ENCODE measurements at places on chromosomes 7 and 10. TPM values are rescaled to one million over a fixed set of nuclear protein-coding genes. Genes with fewer than 3 reads are reported as not detected.

MYH16 gene
- 0.97 TPM for total RNA-seq

KDM7A gene
- 26.5 TPM for total RNA-seq

SLC26A3 gene
- 3.3 TPM for total RNA-seq

MRLN gene
- total RNA-seq = not detected

- DNase-seq = no peak
These were observed 101.6 kb upstream of the GJD4 start for GRCh38 chr10:35503578-35503977.

GRCh38 chr10:110764378-110764777 lies 107.3 kb upstream of the PDCD4 start:
- DNase-seq = no peak

MALRD1 gene
- 2.1 TPM for total RNA-seq

DNA sequence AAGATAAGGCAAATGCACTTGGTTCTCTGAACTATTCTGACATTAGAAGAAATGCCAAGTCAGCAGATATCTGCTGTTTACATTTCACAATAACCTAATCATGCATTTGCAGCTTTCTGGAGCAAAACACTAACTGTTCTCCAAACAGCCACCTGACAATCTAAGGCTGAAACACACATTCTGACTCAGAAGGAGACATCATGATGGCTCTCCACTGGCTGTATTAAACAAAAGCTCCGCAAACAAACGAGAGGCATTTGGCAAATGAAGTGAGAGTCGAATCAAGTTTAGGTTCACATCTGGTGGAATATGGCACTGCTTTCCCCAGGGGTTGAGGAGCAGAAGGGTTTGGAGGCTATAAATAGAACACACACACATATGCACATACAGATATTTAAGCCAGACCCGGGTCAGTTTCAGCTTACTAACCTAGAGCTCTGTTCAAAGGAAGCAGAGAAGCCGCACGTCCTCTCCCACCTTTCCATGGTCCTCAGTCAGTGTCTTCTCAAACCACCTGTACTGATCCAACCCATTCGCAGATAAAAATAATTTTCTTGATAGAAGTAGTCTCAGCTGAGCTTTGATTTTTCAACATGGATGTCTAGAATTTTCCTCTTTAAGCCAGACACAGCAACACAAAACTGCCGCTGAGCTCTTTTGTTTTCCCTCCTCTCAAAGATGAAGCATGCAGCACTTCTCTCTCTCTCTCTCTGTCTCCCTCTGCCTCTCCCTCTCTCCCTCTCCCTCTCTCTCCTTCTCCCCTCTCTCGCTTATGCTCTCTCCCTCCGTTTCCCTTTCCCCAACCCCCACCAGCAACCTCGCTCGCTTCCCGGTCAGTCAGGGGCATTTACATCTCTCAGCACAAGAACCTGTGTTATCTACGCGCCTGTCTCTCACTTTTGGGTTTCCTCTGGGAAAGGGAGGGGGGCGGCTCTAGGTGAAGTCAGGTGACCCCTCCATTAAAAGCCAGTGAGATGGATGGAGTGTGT lies 682.8 kb downstream of the MAGI2 start:
- no peak for DNase-seq

GRCh38 chr10:12704488-12704887 lies 297.0 kb downstream of the CCDC3 start:
- no peak for DNase-seq

GRCh38 chr10:124707551-124707950 lies 36.6 kb downstream of the FAM53B start:
- no peak for DNase-seq

GRCh38 chr7:55193245-55193644 lies 171.9 kb upstream of the LANCL2 start:
- DNase-seq = no peak

PTPRZ1 gene
- total RNA-seq = 1.4 TPM

DNA sequence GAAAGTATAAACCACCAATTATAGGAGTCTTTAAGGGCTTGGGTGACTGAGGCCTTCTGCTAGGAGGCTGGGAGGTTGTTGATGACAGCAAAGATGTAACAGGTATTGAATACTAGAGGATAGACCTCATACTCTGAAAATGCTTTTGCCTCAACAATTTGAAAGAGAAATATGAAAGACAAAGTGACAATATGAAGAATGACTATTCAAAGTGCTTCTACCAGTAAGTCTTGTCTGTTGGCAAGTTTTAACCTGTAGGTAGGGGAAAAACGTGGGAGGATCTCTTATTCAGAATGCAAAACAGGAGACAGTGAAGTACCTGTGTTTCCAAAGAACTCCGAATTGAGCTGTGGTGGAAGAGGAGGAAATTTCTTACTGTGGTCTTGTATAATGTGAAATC lies 38.2 kb downstream of the GBF1 start:
- DNase-seq = no peak

GRCh38 chr7:22849172-22849571 lies 26.5 kb upstream of the TOMM7 start:
- no peak for DNase-seq

DNA sequence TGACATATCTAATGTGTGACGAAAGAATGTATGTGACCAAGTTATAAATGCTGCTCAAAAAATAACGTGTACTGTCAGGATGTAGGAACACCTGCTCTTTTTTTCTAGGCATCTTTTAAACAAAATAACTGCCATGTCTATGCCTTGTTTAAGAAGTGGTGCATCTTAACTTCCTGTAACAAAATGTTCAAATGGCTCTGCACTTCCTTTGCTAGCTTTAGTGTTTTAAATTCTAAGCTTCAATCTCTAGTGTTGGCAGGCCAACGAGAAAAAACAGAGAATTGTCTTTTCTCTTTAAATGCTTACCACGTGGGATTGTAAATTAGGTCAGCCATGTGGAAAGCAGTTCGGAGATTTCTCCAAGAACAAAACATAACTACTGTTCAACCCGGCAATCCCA lies 14.6 kb upstream of the PDSS1 start:
- no peak for DNase-seq

DNA sequence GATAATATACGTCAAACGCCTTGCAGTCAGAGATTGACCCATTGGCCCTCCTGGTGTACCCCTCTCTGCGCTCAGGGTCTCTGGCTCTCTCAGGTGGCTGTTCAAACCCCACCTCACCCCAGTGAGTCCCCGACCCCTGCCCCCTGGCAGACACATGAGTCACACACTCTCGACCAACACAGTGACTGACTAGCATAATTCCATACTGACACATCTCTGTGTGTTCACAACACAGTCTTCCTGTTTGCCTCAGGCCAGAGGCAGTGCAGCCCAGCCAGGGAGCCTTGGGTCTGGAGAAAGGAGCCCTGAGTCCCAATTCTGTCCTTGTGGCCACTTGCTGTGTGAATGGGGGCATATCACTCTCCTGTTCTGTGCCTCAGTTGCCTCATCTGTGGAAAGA lies 40.1 kb downstream of the PALD1 start:
- DNase-seq = no peak

GRCh38 chr7:139265673-139266072 lies 34.6 kb downstream of the UBN2 start:
- no peak for DNase-seq

ACBD7 gene
- total RNA-seq = 3.5 TPM

PSD gene
- 1.0 TPM for total RNA-seq

HUS1 gene
- total RNA-seq = 26.1 TPM

DNA sequence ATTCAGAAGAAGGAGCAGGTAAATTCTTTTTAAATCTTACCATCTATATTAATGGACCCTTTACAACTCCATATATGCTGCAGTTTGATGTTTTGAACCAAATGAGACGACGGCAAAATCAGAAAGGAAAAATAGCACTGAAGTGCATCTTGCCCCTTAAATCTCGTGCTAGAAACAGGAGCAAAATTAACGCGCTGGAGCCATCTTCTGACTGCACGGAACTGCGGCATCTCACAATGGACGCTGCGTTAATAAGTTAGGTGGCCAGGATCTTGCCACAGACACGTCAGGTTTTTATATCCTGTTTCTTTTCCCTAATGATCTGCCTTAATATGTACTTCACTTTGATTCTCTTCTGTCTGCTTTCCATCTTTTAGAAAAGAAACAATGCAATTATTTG lies 354.5 kb downstream of the TFEC start:
- peak; percentile 27 for DNase-seq

ERVW-1 gene
- 1.8 TPM for total RNA-seq

SPDYE9 gene
- not detected for total RNA-seq

DNA sequence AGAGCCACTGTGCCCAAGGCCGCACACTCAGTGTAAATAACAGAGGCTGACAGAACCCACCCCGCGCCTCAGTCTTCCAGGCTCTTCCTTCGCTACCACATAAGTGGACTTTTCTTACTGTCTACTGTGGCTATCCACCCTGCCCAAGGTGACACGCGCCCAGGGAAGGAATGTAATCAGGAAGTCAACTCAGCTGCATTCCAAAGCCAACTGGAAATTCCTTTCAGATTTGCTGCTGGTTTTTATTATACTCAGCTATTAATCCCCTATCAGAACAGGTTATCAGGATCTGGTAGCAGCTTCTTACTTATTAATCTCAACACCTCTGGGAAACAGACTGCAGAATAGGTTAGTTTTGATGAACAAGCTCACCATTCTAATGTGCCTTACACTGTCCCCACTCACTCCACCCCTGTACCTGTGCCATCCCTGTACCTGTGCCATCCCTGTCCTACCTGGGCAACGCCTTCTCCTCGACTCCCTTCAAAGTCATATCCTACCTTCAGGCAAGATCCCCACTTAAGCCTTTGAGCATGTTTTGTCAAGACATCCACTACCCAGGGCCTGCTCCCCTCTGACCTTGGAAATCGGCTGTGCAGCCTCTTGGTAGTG lies 90.7 kb downstream of the NHLRC2 start:
- no peak for DNase-seq

ZNF488 gene
- 1.5 TPM for total RNA-seq

- peak; percentile 39 for DNase-seq
These were observed 27.7 kb downstream of the PHYH start for GRCh38 chr10:13272164-13272571.

DNA sequence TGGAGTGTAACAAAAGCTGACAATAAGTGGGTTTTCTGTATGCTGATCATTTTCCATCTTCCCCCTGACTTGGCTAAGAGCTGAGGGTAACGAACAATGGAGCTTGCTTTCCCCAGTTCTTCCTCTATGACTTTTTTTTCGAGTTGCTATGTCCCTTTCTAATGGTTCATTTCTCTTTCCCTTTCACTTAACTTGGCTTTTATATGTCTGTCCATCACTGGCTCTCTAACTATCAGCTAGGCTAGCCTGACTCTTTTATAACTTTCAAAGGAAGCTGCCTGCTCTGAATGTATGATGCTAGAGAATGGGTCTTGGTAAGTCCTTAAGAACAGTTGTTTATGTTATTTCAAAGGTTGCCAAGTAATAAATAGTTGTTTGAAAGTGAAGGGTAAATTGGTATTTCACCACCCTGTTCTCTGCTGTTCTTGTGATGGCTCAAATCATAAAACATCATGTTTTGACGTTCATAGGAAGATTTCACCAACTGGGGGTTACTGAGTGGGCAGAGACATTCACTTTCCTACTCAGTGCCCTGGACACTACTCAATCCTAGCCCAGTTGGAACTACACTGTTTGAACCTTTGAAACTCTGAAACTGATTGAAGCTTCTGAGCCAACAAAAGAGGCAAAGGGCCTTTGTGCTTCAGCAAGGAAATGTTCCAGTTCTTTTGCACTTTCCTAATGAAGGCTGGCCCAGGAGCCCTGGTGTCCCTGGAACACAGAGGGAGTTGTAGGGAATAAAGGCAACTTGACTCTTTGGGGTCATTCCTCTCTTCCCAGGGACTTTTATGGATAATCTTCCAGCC lies 85.4 kb upstream of the PHYHIPL start:
- no peak for DNase-seq

DNA sequence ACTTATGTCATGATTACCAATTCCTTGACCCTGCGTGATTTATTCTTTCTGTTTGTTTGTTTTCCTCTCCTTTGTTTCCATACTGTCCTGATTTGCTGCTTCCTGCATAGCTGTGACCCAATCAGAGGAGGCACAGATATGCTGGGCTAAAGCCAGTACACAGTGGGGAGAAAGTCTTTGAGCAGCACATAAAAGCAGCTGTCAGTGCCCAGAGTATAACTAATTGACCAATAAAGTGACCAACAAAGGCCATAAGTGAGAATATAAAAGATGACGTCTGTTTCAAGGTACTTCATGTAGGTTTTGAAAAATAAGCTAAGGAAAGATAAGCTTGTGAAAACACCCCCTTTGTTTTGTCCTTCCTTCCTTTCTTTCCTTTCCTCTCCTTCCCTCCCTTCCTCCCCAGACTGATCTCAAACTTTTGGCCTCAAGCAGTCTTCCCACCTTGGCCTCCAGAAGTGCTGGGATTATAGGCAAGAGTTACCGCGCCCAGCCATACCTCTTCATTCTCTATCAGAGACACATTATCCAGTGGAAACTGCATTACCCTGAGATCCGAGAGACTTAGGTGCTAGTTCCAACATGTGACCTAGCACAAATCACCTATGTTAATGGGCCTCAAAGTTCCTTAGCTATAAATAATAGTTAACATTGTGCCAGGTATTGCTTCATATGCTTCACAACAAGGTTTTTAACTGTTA lies 17.0 kb downstream of the BCAP29 start:
- no peak for DNase-seq

DNA sequence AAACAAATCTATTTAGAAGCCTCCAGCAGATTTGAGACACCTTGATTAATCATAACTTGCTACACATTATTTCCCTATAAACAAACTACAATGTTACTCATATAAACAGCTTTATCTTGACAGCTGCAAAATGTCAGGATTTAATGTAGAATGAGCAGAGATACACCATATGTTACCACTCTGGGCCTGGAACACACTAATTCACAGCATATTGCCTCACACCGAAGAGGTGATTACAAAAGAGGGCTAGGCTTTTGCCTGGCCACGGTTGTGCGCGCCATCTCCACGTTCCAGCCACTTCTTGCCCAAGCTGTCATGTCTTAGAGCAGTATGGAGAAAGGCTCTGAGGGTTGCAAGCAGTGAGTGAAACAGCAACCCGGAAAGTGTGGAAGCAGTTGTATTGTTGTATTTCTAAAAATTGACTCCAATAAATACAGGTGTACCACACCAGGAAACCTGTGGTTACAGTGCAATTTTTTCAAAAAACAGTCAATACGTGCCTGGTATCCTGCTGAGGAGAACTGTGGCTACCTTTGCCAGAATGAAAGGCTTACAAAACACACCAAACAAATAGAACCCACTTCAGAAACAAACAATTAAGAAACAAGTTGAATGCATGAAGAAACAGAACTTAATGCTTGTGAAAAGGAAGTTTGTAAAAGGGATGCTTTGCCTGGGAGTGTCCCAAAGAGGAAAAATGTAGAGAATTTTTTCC lies 498.1 kb downstream of the PLXNA4 start:
- DNase-seq = no peak

DNA sequence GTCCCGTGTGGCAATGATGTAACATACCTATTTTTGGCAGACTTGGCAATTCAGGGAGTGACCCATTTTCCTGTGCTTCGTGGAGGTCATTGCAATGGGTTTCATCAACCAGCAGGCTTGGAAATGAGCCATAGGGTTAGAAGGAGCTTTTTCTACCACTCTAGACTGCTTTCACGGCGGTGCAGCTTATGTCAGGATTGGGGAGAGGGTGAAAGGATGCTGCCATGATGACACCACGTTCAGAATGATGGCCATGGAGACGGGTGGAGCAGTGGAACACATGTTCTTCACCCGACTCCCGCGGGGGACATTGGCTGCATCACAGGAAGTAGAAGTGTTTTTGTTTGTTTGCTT lies 220.2 kb downstream of the EMX2 start:
- DNase-seq = no peak
